ENCODE measurements at places on chromosomes 2 and 18. TPM values are rescaled to one million over a fixed set of nuclear protein-coding genes. Genes with fewer than 3 reads are reported as not detected.

HSPD1 gene
- 90.6 TPM for total RNA-seq

TXNDC2 gene
- 0.10 TPM for total RNA-seq

PTPN18 gene
- total RNA-seq: 68.2 TPM

VWC2L gene
- total RNA-seq: under 0.01 TPM

HOXD9 gene
- total RNA-seq: not detected

GLI2 gene
- total RNA-seq: not detected

FAM124B gene
- 1.6 TPM for total RNA-seq

GULP1 gene
- under 0.01 TPM for total RNA-seq

ARMC9 gene
- total RNA-seq: 0.73 TPM

DYNAP gene
- total RNA-seq: not detected

SLC66A2 gene
- 26.9 TPM for total RNA-seq

TDRD15 gene
- total RNA-seq: 0.10 TPM

MTX2 gene
- 5.0 TPM for total RNA-seq

NEU2 gene
- not detected for total RNA-seq

LAMA1 gene
- total RNA-seq: not detected

UGT1A5 gene
- total RNA-seq: not detected

PPP1R7 gene
- 27.2 TPM for total RNA-seq

SLC38A11 gene
- total RNA-seq: 4.3 TPM

TMEM178A gene
- not detected for total RNA-seq

TRIM43 gene
- total RNA-seq: not detected

EIPR1 gene
- 10.0 TPM for total RNA-seq

DUSP2 gene
- total RNA-seq: 891 TPM

SP140L gene
- total RNA-seq: 53.8 TPM

WNT10A gene
- total RNA-seq: 1.5 TPM

NR4A2 gene
- 83.3 TPM for total RNA-seq

VWA3B gene
- not detected for total RNA-seq

CAPN13 gene
- total RNA-seq: under 0.01 TPM

DOCK10 gene
- 176 TPM for total RNA-seq

Measured in mononuclear cell (primary cell).